ENCODE measurements at places on chromosomes 2 and 18.

DNA sequence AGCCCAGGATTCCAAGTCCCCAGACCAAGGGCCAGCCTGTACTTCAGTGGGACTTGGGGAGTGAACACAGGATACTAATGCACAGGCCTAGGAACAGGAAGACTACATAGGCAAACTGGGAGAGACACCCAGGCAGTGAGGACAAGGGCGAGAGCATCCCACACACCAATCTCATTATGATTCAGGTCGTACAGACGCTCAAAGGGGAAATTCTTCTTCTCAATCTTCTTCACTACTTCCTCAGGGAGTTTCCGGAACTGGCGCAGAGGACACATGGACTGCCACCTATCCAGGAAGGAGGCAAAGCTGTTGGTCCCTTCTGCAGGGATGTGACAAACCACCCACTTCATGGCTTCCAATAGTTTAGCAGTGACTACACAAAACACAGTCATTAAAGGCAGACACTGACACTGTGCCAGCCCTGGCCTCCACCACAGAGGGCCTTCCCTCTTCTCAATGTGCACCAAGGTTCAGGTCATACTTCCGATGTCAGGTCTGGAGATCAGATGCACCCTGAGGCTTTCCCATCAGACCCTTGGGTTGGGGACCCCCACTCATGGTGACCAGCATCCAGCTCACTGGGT is 18.0 kb downstream of the SNRNP200 start:
- DNase-seq: no peak

DNA sequence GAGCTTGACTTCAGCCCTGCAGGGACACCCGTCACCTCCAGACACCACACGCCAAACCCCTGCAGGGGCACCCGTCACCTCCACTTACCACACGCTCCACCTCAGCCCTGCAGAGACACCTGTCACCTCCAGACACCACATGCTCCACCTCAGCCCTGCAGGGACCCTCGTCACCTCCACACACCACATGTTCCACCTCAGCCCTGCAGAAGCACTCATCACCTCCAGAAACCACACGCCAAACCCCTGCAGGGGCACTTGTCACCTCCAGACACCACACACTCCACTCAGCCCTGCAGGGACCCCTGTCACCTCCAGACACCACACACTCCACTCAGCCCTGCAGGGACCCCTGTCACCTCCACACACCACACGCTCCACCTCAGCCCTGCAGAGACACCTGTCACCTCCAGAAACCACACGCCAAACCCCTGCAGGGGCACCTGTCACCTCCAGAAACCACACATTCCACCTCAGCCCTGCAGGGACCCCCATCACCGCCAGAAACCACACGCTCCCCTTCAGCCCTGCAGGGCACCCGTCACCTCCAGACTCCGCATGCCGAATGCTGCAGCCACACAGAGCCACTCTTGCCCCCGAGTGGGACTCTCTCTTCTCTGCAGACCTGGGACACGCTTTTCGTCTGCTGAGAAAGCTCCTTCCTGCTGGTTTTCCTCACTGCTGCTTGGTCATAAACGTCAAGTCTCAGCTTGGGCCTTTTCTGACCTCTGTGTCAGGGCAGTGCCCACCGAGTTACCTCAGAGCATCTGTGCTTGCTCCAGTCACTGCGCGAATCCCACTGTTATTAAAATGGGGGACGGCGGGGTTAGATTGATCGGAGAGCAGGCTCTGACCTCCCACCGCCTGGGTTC is 77.5 kb upstream of the SALL3 start:
- no peak for DNase-seq

DNA sequence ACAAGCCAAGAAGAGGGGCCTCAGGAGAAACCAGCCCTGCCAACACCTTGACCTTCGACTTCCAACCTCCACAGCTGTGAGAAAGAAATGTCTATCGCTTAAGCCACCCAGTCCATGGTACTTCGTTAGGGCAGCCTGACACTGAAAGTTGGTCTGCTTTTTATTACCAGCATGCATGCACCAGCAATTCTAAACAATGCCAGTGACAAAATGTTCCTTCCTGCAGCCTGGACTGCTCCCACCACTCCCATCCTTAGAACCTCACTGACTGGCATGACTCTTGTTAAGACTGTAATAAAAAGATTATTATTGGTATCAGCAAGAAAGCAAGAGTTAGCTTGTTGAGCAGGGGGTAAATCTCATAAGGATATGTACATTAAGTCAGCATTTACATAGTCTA is 33.6 kb downstream of the TMEM177 start:
- no peak for DNase-seq

GRCh38 chr18:57961876-57962505 is 82.0 kb upstream of the NEDD4L start:
- DNase-seq: no peak

DNA sequence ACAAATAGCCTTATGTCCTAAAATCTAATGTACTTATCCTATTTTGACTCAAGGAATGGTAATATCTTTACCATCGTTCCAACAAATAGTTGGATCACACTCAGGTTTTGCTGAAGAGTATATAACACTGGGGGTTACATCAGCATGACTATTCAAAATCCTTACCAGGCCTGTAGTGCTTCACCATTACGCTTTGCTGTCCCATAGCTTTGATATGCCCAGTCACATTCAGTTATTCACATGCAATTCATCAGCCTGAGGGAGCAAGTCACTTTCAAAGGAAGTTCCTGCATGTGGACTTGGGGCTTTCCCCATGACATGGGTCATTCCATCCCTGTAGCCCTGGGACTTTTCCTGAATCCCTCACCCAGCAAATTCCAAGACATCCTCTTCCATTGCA is 39.6 kb downstream of the FTCDNL1 start:
- DNase-seq: no peak

- no peak for DNase-seq
These were observed 16.3 kb downstream of the DYNC2LI1 start for GRCh38 chr2:43790147-43790546.

- DNase-seq: no peak
These were observed 77.9 kb downstream of the LIMS1 start for GRCh38 chr2:108612153-108612513.

GRCh38 chr18:33900638-33901037 is 322.6 kb downstream of the ASXL3 start:
- no peak for DNase-seq

GRCh38 chr2:112814278-112814677 is 22.3 kb downstream of the IL1B start:
- no peak for DNase-seq

DNA sequence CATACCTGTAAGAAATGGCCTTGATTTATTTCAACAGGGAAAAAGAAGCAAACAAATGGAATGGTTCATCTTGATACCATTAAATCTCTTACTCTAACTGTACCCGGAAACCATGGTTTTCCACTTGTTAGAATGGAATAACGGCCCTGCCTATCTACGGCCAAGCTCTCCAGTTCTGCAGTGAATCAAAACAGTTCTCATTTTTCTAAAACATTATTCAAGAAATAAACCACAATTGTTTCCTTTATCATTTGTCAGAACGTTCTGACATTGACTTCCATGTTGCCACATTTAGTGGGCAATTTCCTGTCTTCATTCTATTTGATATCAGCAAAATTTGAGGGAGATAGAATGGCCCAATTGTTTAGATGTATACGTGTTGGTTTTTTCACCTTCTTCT is 118.8 kb upstream of the CDH19 start:
- no peak for DNase-seq

- no peak for DNase-seq
These were observed 124.0 kb downstream of the MDH1 start for GRCh38 chr2:63712748-63713147.

GRCh38 chr2:160254189-160254762 is 54.2 kb upstream of the ITGB6 start:
- DNase-seq: no peak

DNA sequence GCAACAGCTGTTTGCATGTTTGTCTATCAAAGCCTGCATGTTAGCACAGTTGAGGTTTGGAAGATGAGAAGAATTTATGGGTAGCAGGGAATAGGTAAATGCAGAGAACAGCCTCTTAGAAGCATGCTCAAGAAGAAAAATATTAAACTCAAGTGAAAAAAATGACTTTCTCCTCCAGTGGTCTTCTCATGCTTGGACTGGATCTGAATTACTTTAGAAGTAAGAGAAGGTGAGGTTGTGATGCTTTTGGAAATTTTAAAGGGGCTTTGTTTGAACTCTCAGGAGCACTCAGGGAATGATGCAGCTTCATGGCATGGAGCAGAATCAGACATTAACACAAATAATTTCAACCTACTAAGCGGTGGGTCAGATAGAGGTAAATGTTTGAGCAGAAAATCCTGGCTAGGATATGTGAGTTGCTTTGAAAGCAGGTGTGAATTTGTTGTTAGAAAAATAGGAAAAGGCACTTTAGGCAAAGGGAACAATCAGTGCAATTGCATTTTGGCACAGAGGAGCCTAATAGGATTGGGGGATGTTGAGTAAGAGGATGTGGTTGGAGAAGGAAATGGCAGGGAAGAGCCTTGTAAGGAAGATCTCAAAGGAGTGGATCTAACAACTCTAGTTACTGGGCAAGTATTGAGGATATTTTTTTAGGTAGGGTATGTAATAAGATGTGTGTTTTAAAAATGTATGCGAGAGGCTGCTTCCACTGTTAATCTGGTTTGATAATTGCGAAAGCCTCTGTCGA is 76.3 kb downstream of the DDX1 start:
- no peak for DNase-seq

DNA sequence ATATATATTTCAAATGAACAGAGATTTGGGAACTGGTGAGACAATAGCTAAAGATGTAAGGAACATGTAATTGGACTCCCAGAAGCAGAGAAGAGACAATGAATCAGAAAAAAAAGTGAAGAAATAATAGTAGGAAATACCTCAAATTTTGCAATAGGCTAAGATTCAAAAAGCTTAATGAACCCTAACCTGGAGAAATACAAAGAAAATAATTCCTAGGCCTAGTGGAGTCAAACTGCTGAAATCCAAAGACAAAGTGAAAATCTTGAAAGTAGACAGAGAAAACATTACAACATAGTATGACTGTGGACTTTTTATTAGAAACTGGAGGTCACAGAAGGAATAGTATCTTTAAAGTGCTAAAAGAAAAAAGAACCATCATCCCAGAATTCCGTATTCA is 76.7 kb downstream of the LAMA3 start:
- DNase-seq: no peak

DNA sequence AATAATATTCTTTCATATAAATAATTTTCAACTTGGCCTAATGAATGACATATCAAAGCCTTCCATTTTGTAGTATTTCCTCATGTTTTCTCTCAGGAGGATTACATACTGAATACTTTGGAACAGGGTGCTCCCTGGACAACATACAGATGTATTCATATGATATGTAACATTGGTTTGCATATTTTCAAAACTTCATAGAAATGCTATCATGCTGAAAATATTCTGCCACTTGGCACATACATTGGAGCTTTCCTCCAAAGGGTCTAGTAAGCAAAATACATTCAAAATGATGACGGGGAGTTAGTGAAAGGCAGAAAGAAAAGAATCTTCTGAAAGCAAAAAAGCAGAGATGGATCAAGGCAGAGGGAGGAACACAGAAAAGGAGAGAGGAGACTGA is 38.1 kb upstream of the RTN4 start:
- DNase-seq: no peak

GRCh38 chr2:6073191-6074088 is 381.3 kb downstream of the SOX11 start:
- no peak for DNase-seq

GRCh38 chr2:105771836-105772235 is 27.1 kb downstream of the NCK2 start:
- DNase-seq: no peak

GRCh38 chr2:227152093-227152766 is 11.8 kb downstream of the COL4A4 start:
- no peak for DNase-seq

GRCh38 chr18:47929681-47930198 is 719 bp downstream of the SMAD2 start:
- no peak for DNase-seq

- no peak for DNase-seq
These were observed 81.3 kb downstream of the KCNF1 start for GRCh38 chr2:10993001-10993481.

DNA sequence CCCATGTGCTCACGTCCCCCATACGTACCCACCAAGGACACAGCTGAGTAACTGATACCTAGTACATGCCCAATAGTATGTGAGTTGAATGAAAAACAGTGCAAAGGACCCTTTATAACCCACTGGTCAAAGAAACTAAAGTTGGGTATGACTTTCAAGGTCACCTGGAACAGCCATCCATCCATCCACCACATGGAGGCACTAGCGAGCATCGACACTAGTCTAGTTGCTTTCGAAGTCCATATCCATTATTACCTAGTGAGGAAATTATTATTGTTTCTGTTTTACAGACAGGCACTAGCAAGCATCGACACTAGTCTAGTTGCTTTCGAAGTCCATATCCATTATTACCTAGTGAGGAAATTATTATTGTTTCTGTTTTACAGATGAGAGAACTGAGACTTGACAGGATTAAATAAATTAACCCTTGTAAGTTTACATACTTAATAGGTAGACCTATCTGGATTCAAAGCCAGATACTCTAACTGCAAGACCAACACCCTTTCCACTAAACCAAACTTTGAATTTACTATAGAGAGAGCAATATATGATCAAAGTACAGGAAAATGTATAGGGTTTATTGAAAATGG is 233.7 kb downstream of the METTL4 start:
- no peak for DNase-seq

GRCh38 chr2:68417926-68418325 is 49.2 kb downstream of the FBXO48 start:
- no peak for DNase-seq

- DNase-seq: no peak
These were observed 1050.7 kb upstream of the CELF4 start for GRCh38 chr18:38616306-38616705.

DNA sequence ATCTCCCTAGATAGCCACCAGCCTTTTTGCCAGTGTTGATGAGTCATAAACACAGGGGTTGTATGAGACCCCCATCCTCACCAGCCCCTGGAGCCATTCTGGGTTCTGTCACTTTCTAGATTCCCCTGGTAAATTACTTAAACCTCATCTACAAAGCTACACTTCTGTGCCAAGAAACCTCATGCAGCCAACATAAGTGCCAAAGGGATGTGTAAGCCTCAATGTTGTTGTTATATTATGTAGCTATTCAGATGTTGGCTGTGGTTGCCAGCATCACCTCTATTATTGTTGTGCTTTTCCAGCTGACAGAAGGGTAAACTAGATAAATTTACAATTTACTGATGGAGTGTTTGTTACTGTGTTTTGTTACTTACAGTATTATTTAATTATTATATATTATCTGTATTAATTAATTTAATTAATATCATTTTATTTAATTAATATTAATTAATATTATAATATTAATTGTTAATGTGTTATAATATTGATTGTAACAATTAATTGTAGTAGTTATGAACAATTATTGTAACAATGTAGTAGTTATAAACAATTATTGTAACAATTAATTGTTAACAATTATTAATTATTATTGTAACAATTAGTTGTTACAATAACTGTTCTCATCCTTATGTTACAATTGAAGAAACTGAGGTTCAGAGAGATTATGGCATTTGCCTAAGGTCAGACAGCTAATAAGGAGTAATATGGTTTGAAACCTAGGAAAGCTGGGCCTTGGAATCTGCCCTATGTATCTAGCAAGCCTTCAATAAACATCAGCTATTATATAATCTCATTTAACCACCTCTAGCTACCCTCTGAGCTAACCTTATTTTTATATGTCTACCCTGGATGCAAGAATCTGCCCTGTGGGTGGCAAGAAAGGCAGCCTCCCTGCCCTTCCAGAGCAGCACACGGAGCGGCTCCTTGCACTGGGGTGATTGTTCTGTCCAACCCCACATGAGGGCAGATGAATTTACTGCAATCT is 36.1 kb downstream of the PSTPIP2 start:
- DNase-seq: no peak

- DNase-seq: no peak
These were observed 48.8 kb upstream of the ITSN2 start for GRCh38 chr2:24409171-24409570.
